ENCODE measurements at places on chromosomes 5 and 9.
A peak's percentile ranks its signal among the peaks of the same experiment; 100 is the strongest.

DNA sequence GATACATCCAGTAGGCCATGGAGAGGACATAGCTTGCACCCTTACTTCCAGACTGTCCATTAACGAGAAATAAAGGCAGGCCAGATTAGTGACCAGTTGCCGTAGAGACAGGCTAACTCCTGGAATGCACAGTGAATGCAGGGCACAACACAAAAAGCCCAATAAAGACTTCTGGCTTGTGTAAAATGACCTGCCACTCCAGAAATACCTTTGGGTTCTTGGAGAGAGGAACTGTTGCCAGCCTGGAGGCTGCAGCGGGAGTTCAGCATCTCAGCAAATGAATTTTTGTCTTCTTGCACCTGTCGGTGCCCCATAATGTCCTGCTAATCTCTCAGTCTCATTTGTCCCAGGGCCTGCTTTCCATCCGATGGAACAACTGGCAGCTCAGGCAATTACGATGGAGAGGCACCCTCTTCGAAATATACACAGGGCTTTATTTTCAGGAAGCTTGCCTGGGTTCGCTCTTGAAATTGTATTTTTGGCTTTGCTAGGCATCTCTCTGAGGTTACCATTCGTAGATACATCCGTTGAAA lies 538.8 kb upstream of the ZNF462 start:
- no peak for DNase-seq

DNA sequence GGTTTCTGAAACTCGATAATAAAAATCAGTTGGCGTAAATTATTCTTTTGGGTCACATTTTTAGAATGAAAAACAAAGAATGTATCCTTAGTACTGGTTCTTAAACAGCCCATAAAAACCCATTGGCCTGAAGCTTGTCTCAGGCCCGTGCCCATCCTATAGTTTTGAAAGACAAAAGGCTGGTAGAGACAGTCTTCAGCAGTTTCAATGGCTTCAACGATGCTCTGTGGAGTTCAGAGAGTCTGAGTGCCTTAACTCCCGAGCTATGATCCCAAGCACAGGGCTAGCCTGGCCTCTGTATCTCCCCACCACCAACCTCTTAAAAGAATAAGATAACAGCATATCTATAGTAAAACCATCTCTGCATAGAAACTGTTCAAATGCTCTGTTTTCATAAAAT lies 595.0 kb downstream of the CDH12 start:
- DNase-seq, result no peak

- DNase-seq, result no peak
Measured at GRCh38 chr5:81252904-81253303, 19.8 kb downstream of the CKMT2 start.

GRCh38 chr9:133421615-133422542 lies at the start of gene ADAMTS13:
ADAMTS13 (plus strand) TSS chr9:133422367; CDS start chr9:133422444, 77 bp downstream.
- peak; percentile 50 for DNase-seq

GRCh38 chr5:84718377-84718776 lies 333.7 kb upstream of the EDIL3 start:
- no peak for DNase-seq

DNA sequence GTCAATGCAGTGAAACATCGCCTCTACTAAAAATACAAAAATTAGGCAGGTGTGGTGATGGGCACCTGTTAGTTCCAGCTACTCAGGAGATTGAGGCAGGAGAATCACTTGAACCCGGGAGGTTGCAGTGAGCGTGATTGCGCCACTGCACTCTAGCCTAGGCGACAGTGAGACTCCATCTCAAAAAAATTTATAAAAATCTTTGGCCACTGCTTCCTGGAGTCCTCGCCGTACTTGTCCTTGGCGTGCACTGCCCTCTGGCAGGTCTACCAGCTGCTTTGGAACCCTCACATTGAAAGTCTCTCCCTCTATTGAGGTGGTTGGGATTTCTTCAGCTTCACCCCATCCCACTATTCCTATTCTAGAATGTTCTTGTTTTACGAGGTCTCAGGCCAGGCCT lies 25.0 kb downstream of the DYNC2I2 start:
- DNase-seq, result no peak

DNA sequence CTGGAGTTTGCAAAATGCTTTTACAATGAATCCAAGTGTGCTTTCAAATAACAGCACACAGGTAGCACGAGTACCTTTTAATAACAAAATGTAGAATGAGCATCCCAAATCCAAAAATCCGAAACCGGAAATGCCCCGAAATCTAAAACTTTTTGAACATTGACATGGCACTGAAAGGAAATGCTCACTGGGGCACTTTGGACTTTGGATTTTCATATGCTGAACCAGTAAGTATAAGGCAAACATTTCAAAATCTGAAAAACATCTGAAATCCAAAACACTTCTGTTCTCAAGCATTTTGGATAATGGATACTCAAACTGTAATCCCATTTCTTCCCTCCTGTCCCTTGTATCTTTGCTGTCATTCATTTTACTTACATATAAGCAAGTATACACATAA lies 50.1 kb downstream of the GCNT4 start:
- no peak for DNase-seq

DNA sequence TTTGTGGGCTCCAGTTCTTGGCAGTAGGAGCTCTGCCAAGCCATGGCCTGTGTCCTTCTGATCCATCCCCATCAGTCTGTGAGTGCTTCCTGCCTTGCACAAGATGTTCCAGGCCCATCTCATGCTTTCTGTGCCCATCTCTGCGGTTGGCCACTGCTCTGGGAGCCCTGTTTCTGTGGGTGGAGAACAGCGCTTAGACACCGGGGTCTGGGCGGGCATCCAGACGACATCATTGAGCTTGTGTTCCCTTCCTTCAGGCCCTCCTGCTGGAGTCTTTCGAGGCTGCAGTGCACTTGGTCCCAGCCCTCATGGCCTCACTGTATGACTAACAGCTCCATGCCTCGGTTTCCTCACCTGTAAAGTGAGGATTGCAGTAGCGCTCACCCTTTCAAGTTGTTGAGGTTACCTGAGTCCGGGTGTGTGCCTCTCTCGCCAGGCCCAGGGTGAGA lies 14.9 kb upstream of the CARD19 start:
- no peak for DNase-seq

DNA sequence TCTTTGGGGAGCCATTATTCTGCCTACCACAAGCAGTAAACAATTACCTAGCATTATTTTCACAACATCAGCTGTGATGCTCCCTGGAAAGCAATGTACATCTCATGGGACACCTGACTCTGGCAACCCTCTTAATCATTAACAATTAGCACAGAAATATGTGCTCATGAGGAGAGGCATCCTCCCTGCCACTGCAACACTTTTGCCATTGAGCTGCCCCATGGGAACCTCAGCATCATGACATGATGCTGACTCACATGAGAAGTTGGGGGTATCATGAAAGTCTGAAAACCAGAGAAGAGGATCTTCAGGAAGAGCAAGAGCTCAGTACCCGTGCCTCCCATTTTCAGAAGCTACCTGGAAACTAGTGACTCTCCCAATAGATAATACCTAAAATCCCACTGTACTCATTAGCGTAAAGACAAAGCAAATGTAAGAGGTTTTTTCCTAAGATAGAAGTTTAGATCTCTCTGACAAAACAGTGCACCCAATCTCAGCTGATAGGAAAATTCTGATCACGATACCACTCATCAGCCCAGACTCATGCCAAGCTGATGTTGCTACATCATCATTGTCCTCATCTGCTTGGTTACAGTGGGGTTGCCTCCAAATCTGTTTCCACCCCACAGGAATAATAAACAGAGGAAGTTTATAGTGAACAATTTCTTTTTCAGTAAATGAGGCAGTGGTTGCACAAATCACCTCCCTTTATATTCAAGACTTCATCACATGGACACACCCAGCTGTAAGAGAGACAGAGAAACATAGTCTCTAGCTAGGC lies 244.5 kb downstream of the NR2F1-AS1 start:
- no peak for DNase-seq

DNA sequence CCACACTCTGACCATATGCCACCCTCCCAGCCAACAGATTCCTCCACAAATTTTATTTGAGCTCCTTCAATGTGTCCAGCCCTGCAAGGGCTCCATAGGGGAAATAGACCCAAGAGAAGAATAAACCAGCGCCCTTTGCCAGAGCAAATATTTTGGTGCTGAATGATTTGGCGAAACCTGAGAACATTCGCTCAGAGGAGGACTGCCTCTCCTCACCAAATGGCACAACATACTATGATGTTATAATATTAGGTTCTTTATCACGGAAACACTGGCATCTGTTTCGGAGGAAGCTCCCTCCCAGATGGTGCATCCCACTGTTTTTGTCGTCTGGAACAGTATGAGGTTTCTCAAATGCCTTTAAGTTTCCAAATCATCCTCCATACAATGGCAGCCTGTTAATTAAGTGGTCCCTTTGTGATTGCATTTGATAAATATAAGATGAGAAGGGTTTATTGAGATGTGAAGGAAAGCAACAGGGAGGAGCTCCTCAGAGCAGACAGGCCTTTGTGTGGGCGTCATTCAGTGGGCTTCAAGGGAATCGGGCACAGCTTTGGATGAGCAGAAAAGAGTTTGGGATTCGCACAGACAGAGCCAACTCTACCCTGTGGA lies 139.1 kb upstream of the ADRA1B start:
- no peak for DNase-seq

DNA sequence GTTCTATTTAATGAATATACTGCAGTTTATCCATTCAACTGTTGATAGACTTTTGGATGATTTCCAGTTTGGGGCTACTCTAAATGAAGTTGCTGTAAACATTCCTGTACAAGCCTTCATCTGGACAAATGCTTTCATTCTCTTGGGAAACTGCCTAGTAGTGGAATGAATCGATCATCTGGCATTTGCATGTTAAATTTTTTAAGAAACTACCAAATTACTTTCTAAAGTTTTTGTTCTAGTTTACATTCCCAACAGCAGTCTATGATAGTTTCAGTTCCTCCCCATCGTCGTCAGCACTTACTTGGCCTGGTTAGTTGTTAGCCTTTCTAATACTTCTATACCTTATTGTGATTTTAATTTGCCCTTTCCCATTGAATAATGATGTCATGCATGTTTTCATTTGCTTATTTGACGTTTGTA lies 306.3 kb downstream of the FER start:
- no peak for DNase-seq

DNA sequence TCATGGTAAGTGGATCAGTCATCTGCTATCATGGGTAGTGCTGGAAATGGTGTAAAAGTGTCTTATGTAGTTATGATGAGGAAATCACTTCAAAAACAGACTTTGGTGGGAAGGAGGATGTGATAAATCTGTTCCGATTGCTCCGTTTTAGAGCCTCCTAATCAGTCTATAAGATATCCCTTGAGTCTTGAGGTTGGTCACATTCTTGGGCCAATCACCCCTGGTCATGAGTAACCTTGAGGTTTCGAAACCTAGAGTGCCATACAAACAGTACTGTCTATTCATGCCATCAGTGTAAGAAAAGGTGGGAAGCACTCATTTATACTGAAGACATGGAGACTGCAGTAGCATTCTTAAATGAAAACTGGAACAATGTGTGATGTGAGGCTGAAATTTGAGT lies 45.8 kb downstream of the LRRTM2 start:
- DNase-seq, result no peak

DNA sequence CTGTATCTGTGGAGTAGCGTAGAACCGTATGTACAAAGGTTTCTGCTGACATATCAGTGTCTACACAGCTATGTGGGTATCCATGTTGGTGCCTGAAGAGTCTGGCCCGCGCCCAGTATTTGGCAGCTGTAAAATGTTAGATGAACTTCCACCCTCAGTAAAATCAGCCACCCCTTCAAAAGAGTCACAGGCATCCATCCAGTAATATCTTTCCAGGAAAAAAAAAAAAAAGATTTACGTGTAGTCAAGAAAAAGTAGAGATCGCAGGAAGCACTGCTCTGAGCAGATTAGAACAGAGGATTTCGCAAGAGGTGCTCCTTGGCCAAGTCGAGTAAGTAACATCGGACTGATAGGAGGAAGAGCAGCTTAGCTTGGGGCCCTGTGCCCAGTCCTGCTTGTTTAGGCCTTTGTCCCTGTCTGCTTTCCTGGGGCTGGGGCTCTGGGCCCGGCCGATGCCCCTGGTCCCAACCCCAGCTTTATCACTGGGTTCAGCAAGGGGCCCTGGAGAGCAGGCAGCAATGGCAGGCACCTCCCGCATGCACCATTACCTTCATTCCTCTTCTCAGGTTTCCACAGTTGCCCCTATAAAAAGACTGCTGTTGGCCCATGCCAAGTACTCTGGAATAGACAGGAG lies 21.2 kb downstream of the DAPK1 start:
- no peak for DNase-seq

- no peak for DNase-seq
Measured at GRCh38 chr9:87067426-87067825, 120.1 kb upstream of the GAS1 start.

DNA sequence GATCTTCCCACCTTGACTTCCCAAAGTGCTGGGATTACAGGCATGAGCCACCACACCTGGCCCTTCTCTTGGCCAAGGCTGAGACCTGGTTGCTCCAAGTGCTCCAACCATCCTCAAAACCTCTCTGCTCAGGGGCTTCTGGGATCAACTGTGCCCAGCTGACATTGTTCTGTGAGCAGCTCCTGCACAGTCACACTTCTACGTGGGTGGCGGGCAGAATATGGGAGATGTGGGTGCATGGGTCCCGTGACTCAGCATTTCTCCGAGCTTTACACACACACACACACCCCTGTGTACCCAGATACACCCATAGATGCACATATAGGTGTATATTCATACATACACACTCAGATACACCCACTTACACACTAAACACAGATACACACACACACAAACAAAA lies 10.5 kb upstream of the MYORG start:
- DNase-seq, result no peak

- DNase-seq, result peak; percentile 37
Measured at GRCh38 chr5:58891086-58891970, 308.5 kb downstream of the RAB3C start.

- peak; percentile 51 for DNase-seq
Measured at GRCh38 chr5:116575326-116576052, 866 bp upstream of the SEMA6A start.

GRCh38 chr5:77960305-77960704 lies 184.2 kb upstream of the TBCA start:
- no peak for DNase-seq

- no peak for DNase-seq
Measured at GRCh38 chr9:134561427-134562145, 80.0 kb upstream of the COL5A1 start.

DNA sequence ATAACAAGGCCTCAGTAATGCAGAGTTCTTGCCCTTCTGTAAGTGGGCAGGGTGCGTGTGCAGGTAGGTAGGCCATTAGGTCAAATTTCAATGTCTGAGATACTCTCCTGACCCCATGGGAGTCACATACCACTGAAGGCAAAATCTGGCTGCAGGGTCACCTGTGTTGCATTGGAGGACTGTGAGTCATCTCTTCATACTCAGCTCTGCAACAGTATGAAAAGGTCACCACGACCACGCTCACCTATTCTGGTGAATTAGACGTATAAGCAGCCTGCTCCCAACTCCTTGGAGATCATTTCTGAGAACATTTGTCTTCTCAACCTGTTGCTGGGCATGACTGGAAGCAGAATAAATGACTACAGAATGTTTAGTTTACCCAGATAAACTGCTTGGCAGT lies 599.8 kb downstream of the PDE4D start:
- DNase-seq, result no peak

DNA sequence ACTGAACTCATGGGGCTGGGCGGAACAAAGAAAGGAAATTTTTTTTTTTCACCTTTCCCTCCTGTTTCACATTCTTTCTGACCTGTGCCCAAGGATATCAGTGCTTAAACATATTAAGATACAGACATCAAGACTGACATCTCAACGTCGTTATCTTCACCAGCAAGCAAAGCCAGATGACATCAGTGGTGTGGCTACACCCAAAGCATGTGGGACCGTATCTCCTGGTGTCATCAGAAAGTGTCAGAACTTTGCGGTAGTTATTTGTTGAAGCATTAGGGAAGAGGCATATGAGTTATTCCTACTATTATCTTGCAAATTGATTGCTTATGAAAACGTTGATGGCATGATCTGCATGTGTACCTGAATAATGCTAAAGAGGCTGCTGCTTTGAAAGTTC lies 487.4 kb downstream of the TLE4 start:
- no peak for DNase-seq

All from stimulated activated effector memory CD8-positive, alpha-beta T cell treated with anti-CD3 and anti-CD28 coated beads, Interleukin-12 subunit alpha, Interleukin-12 subunit beta, amount 100 ng/mL, for 72 hours (primary cell).